ENCODE measurements at places on chromosomes 7 and 10. TPM values are rescaled to one million over a fixed set of nuclear protein-coding genes. Genes with fewer than 3 reads are reported as not detected.

DNA sequence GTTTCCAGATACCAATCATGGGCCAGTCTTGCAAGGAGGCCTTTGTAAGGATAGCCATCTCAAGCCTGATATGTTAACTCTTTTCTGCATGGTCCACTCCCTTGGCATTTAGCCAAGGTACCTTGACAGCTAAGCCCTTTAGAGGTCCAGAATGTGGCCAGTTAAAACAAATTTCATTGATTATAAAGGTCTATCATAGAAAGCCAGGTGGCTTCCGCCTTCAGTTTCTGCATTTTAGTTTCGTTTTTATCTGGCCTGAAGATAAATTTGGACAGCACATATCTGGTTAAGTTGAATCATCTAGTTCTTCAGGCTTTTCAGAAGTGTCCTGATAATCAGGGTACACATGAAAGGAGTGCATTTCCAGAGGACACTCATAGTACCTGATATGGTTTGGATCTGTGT is 30.7 kb downstream of the ANKIB1 start:
- no peak for DNase-seq

GRCh38 chr10:14447094-14447839 is 116.5 kb upstream of the FRMD4A start:
- no peak for DNase-seq

The GDF2 gene
- total RNA-seq: not detected

DNA sequence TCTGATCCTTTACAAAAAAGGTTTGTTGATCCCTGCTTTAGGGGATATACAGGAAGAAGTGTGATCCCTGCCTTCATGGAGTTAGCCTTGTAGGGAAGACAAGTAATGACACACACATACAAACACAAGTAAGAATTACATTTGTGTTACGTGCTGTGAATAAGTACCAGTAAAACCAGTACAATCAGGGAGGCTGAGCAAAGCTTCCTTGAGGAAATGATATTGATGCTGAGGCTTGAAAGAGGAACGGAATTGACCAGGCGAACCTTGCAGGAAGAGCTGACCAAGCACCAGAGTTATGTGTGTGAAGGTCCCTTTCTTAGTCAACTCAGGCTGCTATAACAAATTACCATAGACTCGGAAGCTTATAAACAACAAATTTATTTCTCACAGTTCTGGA is 83.6 kb upstream of the CACUL1 start:
- no peak for DNase-seq

GRCh38 chr7:142483659-142484317 is 225.9 kb upstream of the PRSS58 start:
- no peak for DNase-seq

DNA sequence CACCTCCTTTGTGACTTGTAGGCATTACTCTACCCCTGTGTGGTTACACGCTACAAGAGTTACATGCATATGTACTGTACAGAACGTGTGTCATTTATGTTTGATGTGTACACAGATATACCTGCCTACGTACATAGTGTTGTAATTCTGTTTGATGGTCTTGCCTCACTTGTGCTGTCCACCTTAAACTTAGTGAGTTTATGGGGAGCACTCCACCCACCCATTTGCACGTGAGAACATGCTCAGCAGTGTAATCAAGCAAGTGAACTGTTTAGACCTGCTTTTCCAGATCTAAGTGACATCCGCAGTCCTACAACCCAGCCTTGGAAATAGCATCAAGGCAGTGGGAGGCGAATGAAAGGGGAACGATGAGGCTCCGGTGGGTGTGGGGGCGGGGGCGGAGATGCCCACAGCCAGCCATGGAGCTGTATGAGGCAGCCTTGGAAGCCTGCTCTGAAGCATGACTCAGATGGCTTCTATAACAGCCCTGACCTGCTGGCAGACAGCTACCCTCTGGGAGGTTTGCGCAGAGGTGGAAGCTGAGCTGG is 52.1 kb downstream of the SUFU start:
- DNase-seq: no peak

GRCh38 chr7:11831736-11832495 is at the start of gene THSD7A:
Gene THSD7A (minus strand): TSS chr7:11832198. CDS start chr7:11831946, 252 bp downstream.
- DNase-seq: peak; percentile 54

DNA sequence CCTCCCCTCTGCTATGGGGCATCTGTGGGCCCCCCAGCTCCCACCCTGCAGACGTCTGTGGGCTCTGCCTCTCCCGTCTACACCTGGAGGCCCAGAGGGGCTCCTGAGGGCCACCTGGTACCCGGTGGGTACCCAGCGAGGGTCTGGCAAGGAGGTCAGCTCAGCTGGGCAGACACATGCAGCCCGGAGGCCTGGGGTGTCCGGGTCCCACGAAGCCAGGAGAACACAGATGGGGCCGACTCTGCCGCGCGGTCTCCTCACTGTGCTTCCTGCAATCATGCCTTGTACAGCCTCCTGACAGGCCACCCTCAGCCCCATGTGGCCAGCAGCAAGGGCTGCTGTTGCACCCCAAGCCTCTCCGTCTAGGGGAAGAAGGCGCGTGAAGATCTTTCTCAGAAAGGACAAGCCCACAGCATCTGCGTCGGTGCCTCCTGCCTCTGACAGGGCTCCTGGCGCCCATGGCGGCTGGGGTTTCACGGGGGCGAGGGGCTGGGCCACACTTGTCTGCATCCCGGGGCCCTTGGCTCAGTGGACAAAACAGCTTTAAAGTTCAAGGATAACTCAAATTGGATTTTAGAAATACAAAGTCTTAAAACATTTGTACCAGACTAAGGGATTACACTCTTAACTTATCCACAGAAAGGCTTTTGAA is 391.3 kb downstream of the DNAJB6 start:
- no peak for DNase-seq

DNA sequence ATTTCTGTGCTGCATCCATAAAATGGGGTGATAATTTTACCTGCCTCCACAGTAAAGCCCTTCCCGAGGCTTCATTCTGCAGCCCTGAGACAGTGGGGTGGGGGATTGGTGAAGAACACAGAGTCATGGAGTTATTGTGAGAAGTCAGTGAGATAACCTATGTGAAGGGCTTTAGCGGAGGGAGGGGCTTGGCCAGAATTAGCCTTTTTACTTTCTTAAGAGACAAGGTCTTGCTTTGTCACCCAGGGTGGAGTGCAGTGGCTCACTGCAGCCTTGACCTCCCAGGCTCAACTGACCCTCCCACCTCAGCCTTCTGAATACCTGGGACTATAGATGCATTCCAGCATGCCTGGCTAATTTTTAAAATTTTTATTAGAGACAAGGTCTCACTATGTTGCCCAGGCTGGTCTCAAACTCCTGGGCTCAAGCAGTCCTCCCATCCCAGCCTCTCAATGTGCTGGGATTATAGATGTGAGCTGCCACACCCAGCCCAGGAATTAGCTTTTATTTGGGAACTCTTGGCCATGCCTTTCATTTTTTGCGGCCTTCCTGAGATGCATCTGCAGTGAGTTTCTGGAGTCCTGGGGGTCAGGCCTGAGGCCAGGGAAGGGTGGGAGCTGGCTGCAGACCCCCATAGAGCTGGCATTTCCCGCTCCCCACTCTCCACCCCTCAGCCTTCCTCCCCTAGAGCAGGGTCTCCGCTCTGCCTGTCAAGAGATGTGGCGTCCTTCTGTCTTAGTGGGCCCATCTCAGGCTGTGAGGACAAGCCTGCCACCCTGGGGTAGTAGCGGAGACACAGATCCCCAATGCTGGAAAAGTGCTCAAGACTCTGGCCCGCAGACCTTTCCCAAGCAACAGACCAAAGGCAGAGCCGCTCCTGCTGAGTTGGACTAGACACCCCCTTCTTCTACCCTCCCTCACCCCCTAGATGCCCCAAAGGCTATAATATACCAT is 77.0 kb downstream of the ZMIZ1 start:
- DNase-seq: no peak

- DNase-seq: no peak
These were observed 48.4 kb upstream of the HABP2 start for GRCh38 chr10:113504423-113504822.

GRCh38 chr7:17120756-17121155 is 177.7 kb upstream of the AHR start:
- DNase-seq: no peak
